ENCODE measurements at places on chromosomes 1 and 21.

DNA sequence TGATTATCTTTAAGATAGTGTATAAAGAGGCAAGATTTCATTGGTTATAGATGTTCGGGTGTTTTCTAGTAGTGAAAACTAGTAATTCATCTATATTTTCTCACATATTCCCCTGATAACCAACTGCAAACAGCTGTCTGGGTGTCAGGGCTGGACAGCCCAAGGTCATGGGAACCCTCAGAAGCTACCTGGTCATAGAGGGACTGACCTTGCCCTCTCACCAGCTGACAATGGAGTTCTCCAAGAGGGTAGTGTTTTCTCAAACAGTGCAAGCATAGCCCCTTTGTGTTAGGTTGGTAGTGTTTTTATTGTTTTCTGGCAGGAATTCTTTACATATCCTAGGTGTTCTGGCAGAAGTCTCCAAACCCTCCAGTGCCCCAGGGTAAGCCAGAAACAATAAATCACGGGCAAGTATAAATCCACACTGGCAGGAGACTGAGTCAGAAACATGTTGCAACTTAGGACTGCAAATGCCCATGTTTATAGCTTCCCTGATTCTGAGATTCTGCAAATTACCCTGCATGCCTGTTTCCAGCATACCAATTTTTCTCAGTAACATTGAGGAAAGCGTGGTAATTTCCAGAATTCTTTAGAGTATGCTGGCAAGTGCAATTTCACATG, 82.8 kb upstream of the ATP1A1 start:
- no peak for DNase-seq

- no peak for DNase-seq
Measured at GRCh38 chr1:111990878-111991718, 1.6 kb upstream of the KCND3 start.

DNA sequence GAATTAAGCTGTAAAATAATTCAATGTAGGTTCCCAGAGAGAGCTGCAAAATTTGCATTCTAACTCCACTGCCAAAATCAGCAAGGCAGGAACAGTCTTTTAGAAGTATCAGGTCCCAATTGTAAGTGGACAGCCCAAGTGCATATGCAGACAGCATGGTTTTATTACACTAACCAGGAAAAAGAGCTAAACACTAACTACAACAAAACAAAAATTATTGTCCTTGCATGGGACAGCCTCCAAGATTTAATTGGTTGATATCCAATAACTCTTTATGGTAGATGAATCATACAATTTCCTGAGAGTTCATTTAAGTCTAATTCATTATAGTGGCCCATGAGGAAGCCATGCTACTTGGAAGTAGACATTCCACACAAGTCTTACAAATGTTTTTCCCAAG, 154.3 kb upstream of the ZNF648 start:
- DNase-seq = no peak

DNA sequence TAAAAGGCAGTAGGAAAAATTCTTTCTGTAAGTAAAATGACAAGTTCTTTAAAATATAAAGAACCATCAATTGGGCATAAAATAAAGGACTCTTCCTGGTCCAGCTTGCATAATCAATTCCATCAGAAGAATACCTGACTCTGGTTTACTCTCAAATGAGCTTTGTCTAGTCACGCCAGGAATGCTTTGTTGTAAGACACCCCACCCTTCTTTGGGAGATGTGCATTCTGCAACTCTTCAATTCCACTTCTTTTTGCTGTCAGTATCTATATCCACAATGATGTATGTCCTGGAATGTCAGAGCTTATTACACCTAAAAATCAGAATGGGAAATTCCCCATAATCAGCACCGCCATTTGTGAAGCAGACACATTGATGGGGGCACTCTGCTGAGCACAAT, 76.1 kb downstream of the PTPN14 start:
- DNase-seq = no peak

- no peak for DNase-seq
Measured at GRCh38 chr1:6730880-6731279, 29.3 kb upstream of the DNAJC11 start.

- no peak for DNase-seq
Measured at GRCh38 chr1:8118031-8118451, 91.9 kb upstream of the ERRFI1 start.

GRCh38 chr1:203526130-203526529, 32.2 kb downstream of the OPTC start:
- no peak for DNase-seq

- no peak for DNase-seq
Measured at GRCh38 chr1:38651669-38652068, 207.9 kb downstream of the RRAGC start.

DNA sequence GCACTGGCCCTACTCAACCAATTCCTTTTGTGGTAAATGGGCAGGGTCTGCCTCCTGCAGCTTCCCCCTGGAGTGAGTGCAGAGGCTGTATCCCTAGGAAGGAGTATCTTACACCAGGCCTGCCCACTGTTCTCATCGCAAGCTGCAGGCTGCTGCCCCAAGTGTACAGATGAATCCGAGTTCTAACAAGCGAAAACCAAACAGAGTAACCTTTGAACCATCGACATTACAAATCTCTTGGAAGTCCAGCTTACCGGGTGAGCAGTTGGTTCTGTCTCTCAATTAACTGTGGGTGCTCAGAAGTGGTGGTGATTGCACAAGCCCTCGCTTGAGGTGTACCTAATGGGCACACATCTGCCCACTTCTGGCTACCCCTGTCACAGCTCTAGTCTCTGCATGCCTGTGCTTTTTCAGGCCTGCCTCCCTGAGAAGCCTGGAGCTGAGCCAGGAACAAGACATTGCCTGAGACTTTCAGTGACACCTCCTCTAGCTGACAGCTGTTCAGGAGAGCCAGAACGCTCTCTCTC, 22.7 kb downstream of the INAVA start:
- no peak for DNase-seq

GRCh38 chr1:204198348-204199340, 2.4 kb upstream of the KISS1 start:
- no peak for DNase-seq

- DNase-seq = no peak
Measured at GRCh38 chr1:197384471-197384870, 116.4 kb downstream of the CRB1 start.

Data from stimulated activated CD8-positive, alpha-beta memory T cell treated with anti-CD3 and anti-CD28 coated beads, Interleukin-2, amount 100 ng/mL, for 1 hour (primary cell).